ENCODE measurements at places on chromosomes 3 and 15. TPM values are rescaled to one million over a fixed set of nuclear protein-coding genes. Genes with fewer than 3 reads are reported as not detected.

GABRB3 gene
- 4.8 TPM for total RNA-seq

ESYT3 gene
- 38.1 TPM for total RNA-seq

RNF168 gene
- 36.5 TPM for total RNA-seq

CLDN16 gene
- 2.5 TPM for total RNA-seq

SAMD7 gene
- not detected for total RNA-seq

CCDC12 gene
- total RNA-seq = 86.8 TPM

NANOGP8 gene
- total RNA-seq = 2.1 TPM

CPEB1 gene
- total RNA-seq = 2.3 TPM

UROC1 gene
- not detected for total RNA-seq
